ENCODE measurements at places on chromosomes 16 and 17. TPM values are rescaled to one million over a fixed set of nuclear protein-coding genes. Genes with fewer than 3 reads are reported as not detected.

DNA sequence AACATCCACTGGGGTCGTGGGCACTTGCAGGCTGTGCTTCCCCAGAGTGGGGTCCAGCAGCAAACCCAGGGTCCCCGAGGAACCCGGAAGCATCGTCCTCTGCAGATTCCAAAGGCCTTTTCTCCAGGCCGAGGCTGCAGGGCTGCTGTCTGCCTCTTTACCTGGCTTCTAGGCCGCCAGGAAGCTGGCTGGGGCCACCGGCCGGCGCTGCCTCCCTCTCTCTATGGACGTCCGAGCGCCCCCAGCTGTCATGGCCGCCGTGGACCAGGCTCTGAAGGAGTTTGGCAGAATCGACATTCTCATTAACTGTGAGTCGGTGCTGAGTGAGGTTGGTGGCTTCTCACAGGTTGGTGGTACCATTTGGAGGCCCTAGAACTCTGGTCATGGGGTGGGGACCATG, 5.6 kb downstream of the DECR2 start:
- H3K4me1 ChIP-seq = no peaks in the 10 kb centered on the region
- H3K27ac ChIP-seq = no peak overlapping the region
- H3K36me3 ChIP-seq = no peaks in the 10 kb centered on the region
- no peak overlapping the region for H3K4me3 ChIP-seq
- peak; percentile 58 for DNase-seq

- peak within 1 kb of the TSS; percentile 95 for H3K4me3 ChIP-seq
- peak within 1 kb of the TSS; percentile 96 for H3K27ac ChIP-seq
- peaks cover 9% of the 10 kb centered on the region for H3K4me1 ChIP-seq
- no peaks in the 10 kb centered on the region for H3K27me3 ChIP-seq
Measured at GRCh38 chr17:7627250-7628121, at the start of gene SAT2. Gene SAT2, minus strand, starts transcription at chr17:7627821. Its CDS starts 186 bp downstream, at chr17:7627635.

DNA sequence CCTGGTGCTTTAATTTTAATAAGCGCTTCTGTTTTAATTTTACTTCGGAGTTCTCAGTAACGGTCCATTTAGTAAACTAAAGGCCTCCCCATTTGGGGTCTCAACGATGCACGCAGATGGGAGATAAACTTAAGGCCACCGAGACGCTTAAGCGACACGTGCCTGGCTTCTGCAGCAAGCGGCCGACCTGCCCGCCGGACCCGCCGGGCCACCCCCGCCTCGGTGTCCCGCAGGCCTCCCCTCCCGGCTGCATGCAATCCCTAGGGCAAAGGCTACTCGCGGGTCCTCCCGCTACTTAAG, 592 bp downstream of the GCSH start:
- H3K36me3 ChIP-seq = peaks cover 28% of the 10 kb centered on the region
- no peaks in the 10 kb centered on the region for H3K27me3 ChIP-seq
- H3K4me3 ChIP-seq = peak overlapping the region; percentile 94
- H3K4me1 ChIP-seq = no peaks in the 10 kb centered on the region

PLK1 gene
- total RNA-seq = 84.5 TPM

- no peaks in the 10 kb centered on the region for H3K4me1 ChIP-seq
- H3K36me3 ChIP-seq = no peaks in the 10 kb centered on the region
- H3K27ac ChIP-seq = no peak overlapping the region
- peaks cover 5% of the 10 kb centered on the region for H3K27me3 ChIP-seq
Measured at GRCh38 chr17:34879146-34879545, 82.1 kb downstream of the CCT6B start.

- no peaks in the 10 kb centered on the region for H3K27me3 ChIP-seq
- DNase-seq = peak; percentile 97
- H3K4me1 ChIP-seq = peaks cover 5% of the 10 kb centered on the region
Measured at GRCh38 chr17:50117202-50118051, 12.5 kb downstream of the SAMD14 start.

DNA sequence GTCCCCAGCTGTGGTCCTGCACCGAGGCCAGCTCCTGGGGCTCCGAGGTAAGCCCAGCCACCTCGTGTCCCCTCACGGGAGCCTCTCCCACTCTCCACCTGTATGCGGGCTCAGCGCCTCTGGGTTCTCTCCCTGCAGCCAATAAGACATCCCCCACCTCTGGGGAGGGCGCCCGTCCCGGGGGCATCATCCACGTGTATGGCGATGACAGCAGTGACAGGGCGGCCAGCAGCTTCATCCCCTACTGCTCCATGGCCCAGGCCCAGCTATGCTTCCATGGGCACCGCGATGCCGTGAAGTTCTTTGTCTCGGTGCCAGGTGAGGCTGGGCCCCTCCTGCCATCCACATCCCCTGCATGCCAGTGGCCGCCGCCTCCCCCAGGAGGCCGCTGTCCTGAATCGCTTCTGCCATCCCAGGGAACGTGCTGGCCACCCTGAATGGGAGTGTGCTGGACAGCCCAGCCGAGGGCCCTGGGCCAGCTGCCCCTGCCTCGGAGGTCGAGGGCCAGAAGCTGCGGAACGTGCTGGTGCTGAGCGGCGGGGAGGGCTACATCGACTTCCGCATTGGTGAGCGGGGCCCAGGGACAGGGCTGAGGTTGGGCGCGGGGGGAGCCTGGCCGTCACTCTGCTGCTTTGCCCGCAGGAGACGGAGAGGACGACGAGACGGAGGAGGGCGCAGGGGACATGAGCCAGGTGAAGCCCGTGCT, 3.1 kb downstream of the NME3 start:
- H3K27ac ChIP-seq = no peak overlapping the region
- H3K4me1 ChIP-seq = no peaks in the 10 kb centered on the region
- peaks cover 23% of the 10 kb centered on the region for H3K36me3 ChIP-seq
- DNase-seq = no peak
- H3K4me3 ChIP-seq = no peak overlapping the region

- no peak for DNase-seq
- no peaks in the 10 kb centered on the region for H3K27me3 ChIP-seq
- H3K27ac ChIP-seq = peak overlapping the region; percentile 80
Measured at GRCh38 chr17:70658317-70658716, 489.0 kb downstream of the KCNJ2 start.

- no peak for DNase-seq
- H3K27ac ChIP-seq = no peak overlapping the region
- H3K4me1 ChIP-seq = peaks cover 10% of the 10 kb centered on the region
- peak overlapping the region; percentile 90 for H3K4me3 ChIP-seq
- H3K36me3 ChIP-seq = no peaks in the 10 kb centered on the region
- no peaks in the 10 kb centered on the region for H3K27me3 ChIP-seq
Measured at GRCh38 chr16:56423584-56424403, 1.6 kb downstream of the AMFR start.

CTRB1 gene
- not detected for total RNA-seq

DNA sequence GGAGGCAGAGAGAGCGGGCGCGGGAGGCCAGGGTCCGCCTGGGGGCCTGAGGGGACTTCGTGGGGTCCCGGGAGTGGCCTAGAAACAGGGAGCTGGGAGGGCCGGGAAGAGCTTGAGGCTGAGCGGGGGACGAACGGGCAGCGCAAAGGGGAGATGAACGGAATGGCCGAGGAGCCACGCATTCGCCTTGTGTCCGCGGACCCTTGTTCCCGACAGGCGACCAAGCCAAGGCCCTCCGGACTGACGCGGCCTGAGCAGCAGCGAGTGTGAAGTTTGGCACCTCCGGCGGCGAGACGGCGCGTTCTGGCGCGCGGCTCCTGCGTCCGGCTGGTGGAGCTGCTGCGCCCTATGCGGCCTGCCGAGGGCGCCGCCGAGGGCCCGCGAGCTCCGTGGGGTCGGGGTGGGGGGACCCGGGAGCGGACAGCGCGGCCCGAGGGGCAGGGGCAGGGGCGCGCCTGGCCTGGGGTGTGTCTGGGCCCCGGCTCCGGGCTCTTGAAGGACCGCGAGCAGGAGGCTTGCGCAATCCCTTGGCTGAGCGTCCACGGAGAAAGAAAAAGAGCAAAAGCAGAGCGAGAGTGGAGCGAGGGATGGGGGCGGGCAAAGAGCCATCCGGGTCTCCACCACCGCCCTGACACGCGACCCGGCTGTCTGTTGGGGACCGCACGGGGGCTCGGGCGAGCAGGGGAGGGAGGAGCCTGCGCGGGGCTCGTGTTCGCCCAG, 1.2 kb upstream of the CBX4 start:
- DNase-seq = peak; percentile 91
- no peak overlapping the region for H3K27ac ChIP-seq
- H3K36me3 ChIP-seq = no peaks in the 10 kb centered on the region
- peaks cover 85% of the 10 kb centered on the region for H3K27me3 ChIP-seq
- H3K4me3 ChIP-seq = no peak overlapping the region
- H3K4me1 ChIP-seq = peaks cover 6% of the 10 kb centered on the region

MMP28 gene
- not detected for total RNA-seq

PABPN1L gene
- total RNA-seq = not detected

DNAH17 gene
- 0.13 TPM for total RNA-seq

- H3K4me3 ChIP-seq = no peak overlapping the region
- no peak overlapping the region for H3K27ac ChIP-seq
- no peaks in the 10 kb centered on the region for H3K27me3 ChIP-seq
- no peaks in the 10 kb centered on the region for H3K36me3 ChIP-seq
Measured at GRCh38 chr17:54771409-54771915, 129.2 kb upstream of the TOM1L1 start.

- no peak overlapping the region for H3K4me3 ChIP-seq
- H3K36me3 ChIP-seq = peaks cover 56% of the 10 kb centered on the region
- H3K27me3 ChIP-seq = no peaks in the 10 kb centered on the region
- no peak for DNase-seq
- no peaks in the 10 kb centered on the region for H3K4me1 ChIP-seq
- H3K27ac ChIP-seq = no peak overlapping the region
Measured at GRCh38 chr17:82241926-82242697, 13.3 kb downstream of the SLC16A3 start.

- peaks cover 76% of the 10 kb centered on the region for H3K36me3 ChIP-seq
- DNase-seq = no peak
- H3K27ac ChIP-seq = no peak overlapping the region
- H3K4me1 ChIP-seq = no peaks in the 10 kb centered on the region
- H3K4me3 ChIP-seq = no peak overlapping the region
Measured at GRCh38 chr17:4097165-4097960, 45.5 kb downstream of the ZZEF1 start.

DNA sequence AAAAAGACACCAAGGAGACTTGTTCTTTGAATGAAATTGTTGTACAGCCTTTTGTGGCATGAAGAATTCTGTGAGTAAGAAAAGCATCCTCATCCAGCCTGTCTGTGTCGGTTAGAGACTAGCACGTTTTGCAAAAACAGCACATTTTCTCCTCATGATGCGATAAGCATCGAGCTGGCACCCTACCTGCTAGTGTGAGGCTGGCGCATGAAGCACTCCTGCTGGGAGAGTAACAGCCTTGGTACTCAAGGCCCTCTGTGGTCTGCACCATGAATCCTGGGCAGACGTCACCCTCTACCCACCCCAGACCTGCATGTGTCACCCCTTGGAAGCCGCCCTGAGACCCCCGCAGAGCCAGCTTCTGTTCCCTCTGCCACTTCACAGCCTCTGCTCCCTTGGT, 92.6 kb upstream of the TMEM132E start:
- no peak overlapping the region for H3K27ac ChIP-seq
- peaks cover 65% of the 10 kb centered on the region for H3K27me3 ChIP-seq

DNA sequence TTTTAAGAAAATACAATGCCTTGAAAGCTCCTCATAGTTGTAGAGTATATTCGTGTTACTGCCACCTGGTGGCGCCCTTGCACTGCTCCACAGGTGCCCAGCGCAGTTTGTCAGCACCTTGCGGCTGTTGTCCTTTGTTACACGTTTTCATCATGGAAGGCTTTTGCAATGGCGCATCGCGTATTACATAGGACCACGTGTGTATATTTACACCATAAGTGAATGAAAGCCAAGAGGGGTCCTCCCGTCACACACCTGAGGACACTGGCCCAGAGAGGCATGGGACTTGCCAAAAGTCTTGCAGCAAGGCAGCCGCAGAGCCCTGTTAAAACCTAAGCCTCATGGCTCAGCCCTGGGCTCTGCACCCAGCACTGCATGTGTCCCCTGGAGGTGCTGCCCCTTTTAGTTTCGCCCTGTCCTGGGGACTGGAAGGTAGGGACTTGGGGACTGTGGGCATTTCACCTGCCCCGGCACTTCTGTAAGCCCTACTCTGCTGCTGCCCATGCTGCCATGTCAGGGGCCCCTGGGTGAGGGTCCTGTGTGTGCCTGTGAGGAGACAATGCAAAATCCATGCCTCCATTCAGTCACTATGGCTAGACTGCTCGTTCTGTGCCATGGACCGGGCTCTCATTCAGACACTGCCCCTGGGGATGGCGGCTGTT, 24.3 kb downstream of the POLR3E start:
- peaks cover 62% of the 10 kb centered on the region for H3K36me3 ChIP-seq
- H3K27ac ChIP-seq = no peak overlapping the region
- peak; percentile 85 for DNase-seq
- no peaks in the 10 kb centered on the region for H3K27me3 ChIP-seq

FAM83G gene
- 25.5 TPM for total RNA-seq

DNA sequence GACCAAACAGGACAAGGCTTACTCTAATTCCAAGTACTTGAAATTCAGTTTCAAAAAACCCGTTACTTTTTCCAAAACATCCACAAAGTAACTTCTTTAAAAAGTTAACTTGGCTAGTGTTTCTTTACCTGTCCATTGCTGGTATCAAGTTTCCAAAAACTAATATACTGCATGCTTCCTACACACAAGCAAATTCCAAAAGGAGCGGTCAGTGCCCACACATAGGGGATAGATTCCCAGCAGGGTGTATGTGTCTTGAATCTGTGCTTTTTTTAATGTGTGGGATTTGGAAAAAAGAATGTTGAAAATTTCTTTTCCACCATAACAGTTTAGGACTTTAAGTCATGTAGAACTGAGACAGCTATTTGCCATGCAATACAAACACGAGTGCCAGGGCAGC, 367.8 kb upstream of the SOX9 start:
- no peak overlapping the region for H3K27ac ChIP-seq
- no peaks in the 10 kb centered on the region for H3K27me3 ChIP-seq
- DNase-seq = no peak
- no peaks in the 10 kb centered on the region for H3K4me1 ChIP-seq
- no peak overlapping the region for H3K4me3 ChIP-seq

DNA sequence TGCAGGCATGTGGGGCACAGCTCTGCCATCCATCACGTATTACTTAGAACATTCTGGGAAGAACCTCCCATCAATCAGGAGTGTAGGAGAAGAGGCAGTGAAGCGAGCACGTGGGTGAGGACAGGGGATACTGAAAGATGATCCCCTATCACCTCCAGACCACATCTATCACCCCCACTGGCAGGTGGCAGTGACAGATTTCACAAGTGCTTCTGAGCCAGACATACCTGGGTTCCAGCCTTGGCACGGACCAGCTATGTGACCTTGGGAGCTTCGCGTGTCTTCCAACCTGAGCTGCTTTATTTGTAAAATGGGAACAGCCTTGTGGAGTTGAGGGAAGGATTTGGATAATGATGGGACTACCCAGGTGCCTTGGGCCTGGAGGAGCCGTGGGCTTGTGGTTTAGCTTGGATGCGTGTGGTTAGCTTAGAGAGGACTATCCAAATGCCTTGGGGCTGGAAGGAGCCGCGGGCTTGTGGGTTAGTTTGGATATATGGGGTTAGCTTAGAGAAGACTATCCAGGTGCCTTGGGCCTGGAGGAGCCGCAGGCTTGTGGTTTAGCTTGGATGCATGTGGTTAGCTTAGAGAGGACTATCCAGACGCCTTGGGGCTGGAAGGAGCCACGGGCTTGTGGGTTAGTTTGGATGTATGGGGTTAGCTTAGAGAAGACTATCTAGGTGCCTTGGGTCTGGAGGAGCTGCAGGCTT, 206.4 kb downstream of the ENGASE start:
- H3K4me3 ChIP-seq = no peak overlapping the region
- no peak for DNase-seq
- H3K27ac ChIP-seq = no peak overlapping the region
- no peaks in the 10 kb centered on the region for H3K4me1 ChIP-seq
- no peaks in the 10 kb centered on the region for H3K36me3 ChIP-seq

- no peaks in the 10 kb centered on the region for H3K4me1 ChIP-seq
- no peaks in the 10 kb centered on the region for H3K27me3 ChIP-seq
- H3K36me3 ChIP-seq = no peaks in the 10 kb centered on the region
- H3K4me3 ChIP-seq = no peak overlapping the region
Measured at GRCh38 chr16:6633456-6633855, 699.2 kb upstream of the RBFOX1 start.

- H3K27me3 ChIP-seq = no peaks in the 10 kb centered on the region
- no peaks in the 10 kb centered on the region for H3K4me1 ChIP-seq
- H3K4me3 ChIP-seq = no peak overlapping the region
- peak; percentile 90 for DNase-seq
Measured at GRCh38 chr17:44865231-44865660, 17.6 kb downstream of the HIGD1B start.

TBC1D3H gene
- total RNA-seq = 3.0 TPM

All from endodermal cell (in vitro differentiated cells).